Heart left ventricle (tissue), 16 donors: ENCODE measurements at places on chromosomes 5 and 9. TPM values are rescaled to one million over a fixed set of nuclear protein-coding genes. Genes with fewer than 3 reads are reported as not detected.

The NAIF1 gene
- 7.6 TPM for total RNA-seq

The AK8 gene
- not detected for total RNA-seq

The CTSV gene
- not detected for total RNA-seq

The NR6A1 gene
- total RNA-seq, result 1.3 TPM

DNA sequence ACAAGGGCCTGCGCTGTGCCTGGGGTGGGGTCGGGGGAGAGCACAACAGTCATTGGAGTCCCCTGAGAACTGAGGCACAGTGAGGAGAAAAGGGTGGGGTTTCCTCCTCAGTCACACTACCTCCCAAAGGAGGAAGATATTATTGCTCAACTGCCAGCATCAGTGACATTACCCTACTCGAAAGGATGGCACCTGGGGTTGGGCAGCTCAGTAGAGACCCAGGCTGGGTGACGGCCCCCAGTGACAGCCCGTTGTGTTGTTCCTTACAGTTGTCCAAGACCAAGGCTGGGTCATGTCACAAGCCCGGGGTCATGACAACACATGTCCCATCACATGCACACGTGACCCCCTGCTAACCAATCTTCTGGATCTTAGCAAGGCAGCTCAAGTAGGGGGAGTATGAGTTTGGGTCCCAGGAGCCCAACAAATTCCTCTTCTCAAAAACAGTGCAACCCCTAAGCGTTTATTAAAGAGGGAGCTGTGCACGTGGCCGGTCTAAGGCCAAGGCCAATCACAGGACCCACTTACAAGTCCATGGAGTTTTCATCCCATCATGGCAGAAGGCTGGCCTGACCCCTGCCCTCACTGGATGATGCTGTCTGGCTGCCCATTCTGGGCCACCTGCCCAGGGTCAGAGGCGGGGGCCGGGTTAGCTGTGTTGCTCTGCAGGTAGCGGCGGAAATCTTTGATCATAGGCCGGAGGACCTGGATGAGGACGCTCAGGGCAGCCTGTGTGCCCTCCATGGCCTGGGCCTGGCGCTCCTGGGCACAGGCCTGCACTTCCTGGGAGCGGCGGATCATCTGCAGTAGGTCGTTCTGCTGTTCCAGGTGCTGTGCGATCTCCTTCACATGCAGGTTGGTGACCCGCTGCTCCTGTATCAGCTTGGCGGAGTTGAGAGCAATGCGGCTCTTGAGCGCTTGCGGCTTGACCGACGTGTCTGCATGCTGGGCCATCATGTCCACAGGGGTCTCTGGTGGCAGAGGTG is 4.0 kb downstream of the NAIF1 start:
- H3K27me3 ChIP-seq, result no peaks in the 10 kb centered on the region
- no peak for DNase-seq
- no peak overlapping the region for H3K27ac ChIP-seq
- H3K4me1 ChIP-seq, result peaks cover 39% of the 10 kb centered on the region
- H3K4me3 ChIP-seq, result no peak overlapping the region
- H3K36me3 ChIP-seq, result peaks cover 16% of the 10 kb centered on the region

DNA sequence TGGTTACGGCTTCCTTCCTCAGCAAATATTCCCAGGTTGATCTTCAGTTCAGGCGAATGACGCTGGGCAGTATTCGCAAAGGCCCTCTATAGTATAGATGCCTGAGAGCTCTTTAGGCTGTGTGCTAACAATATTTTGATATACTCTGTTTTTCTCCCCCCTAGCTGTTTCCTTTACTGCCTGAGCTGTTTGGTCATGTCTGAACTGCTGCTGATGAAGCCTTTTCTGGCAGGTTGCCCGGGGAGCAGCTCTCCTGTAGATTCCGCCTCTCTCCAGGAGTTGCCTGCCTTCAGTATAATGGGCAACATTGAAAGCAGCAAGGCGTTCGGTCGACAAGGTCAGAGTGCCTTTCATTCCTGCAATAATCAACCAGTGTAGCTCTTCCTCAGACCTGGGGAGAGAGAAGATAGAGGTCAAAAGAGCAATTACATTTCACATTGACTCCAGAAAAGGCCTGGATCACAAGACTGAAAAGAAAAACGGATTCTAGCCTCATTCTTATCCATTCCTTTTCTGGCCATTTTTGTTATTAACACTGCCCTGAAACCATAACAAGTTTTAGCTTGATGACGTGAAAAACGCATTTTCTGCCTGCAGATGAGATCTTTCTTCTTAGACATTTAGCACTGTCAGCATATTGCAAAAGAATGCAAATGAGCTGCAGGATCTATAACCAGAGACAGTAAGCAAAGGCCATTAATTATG is 60.1 kb upstream of the ZNF608 start:
- peak; percentile 89 for DNase-seq
- no peaks in the 10 kb centered on the region for H3K36me3 ChIP-seq
- no peak overlapping the region for H3K4me3 ChIP-seq
- H3K4me1 ChIP-seq, result no peaks in the 10 kb centered on the region

GRCh38 chr5:143562935-143563334 is 159.4 kb upstream of the NR3C1 start:
- peak; percentile 31 for DNase-seq
- H3K4me1 ChIP-seq, result no peaks in the 10 kb centered on the region
- H3K27me3 ChIP-seq, result no peaks in the 10 kb centered on the region
- H3K36me3 ChIP-seq, result no peaks in the 10 kb centered on the region
- H3K27ac ChIP-seq, result no peak overlapping the region
- H3K4me3 ChIP-seq, result no peak overlapping the region

DNA sequence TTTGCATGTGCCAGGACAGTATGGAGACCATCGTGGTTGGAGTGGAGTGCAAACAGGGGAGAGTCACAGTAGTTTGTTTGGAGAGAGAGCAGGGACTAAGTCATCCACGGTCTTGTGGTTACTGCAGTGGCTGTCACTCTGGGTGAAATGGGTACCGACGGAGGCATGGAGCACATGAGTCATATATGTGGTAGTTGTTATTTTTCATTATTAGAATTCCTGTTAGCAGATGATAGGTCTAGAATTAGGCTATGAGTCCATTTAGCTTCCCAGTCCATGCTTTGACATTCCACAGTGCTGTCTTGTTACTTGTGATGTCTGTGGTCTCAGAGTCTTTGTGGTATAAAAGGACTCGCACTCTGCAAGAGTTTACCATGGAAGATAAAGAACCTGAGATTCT is 303.9 kb downstream of the DMRT2 start:
- H3K27me3 ChIP-seq, result no peaks in the 10 kb centered on the region
- no peaks in the 10 kb centered on the region for H3K36me3 ChIP-seq
- DNase-seq, result no peak
- H3K4me1 ChIP-seq, result no peaks in the 10 kb centered on the region
- H3K4me3 ChIP-seq, result no peak overlapping the region
- no peak overlapping the region for H3K27ac ChIP-seq

DNA sequence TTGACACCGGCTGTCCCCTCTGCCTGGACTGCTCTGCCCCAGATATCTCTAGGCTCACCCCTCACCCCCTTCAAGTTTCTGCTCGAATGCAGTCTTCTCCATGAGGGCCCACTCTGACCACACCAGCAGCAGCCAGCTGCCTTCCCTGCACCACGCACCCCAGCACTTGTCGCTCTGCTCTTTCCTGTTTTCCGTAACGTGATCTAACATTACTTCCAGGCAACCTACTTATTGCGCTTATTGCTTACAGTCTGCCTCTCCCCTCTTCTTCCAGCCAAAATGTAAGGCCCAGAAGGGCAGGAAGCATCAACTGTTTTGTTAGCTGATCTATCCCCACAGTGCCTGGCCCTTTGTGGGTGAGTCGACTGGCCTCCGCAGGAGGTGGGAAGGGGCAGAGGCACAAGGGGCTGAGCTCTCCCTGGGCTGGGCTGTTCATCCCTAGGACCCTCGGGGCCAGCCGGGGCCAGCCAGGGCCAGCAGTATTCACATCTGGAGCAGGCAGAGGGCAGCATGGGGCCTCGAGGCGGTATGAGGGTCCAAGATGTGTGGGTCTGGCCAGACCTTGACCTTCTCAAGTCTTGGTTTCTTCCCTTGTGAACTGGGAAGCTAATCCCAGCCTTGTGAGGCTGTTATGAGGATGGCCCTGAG is 11.6 kb upstream of the DBN1 start:
- H3K4me1 ChIP-seq, result peaks cover under 1% of the 10 kb centered on the region
- H3K27ac ChIP-seq, result no peak overlapping the region
- no peak for DNase-seq
- peaks cover 11% of the 10 kb centered on the region for H3K36me3 ChIP-seq

GRCh38 chr9:124257844-124258606 is at the start of gene NEK6:
Gene NEK6 (plus strand): TSS chr9:124257949. CDS start chr9:124301965, 44,016 bp downstream.
- H3K27ac ChIP-seq, result peak within 1 kb of the TSS; percentile 65
- DNase-seq, result no peak
- peak within 1 kb of the TSS; percentile 79 for H3K4me3 ChIP-seq
- H3K27me3 ChIP-seq, result no peaks in the 10 kb centered on the region
- H3K36me3 ChIP-seq, result no peaks in the 10 kb centered on the region
